NCI-H748 treated with DMSO at 0.1 percent for 48 hours (cell line): ENCODE measurements at places on chromosomes 2 and 18.

GRCh38 chr2:8009010-8009597 lies 672.8 kb upstream of the ID2 start:
- DNase-seq: no peak

DNA sequence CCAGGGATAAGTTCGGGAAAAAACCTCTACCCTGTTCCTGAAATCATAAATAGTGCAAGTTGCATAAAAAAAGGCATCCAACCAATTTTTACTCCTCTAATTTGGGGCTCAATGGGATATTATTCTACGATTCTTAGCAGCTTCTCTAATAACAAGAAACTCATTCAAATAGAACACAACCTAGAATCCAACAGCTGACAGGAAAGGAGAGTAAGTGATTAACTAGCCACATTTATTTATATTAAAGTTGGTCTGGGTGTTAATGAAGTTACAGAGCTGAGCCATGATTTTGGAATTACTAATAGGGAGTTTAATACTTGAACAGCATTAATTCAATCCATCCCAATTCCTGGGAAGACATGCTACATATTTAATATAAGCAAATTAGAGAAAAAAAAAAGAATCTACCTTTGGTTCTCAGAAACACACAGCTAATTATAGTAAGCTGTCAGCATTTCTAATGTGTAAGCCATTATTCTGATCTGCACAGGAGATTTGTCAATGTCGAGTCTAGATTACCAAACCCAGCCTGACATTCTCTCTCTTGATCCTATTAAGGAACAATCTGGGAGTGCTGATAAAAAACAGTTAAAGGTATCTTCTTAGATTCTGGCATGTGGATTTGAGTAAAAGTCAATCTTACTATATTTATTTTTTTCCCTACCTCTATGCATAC lies 267.7 kb downstream of the NBAS start:
- DNase-seq: no peak

DNA sequence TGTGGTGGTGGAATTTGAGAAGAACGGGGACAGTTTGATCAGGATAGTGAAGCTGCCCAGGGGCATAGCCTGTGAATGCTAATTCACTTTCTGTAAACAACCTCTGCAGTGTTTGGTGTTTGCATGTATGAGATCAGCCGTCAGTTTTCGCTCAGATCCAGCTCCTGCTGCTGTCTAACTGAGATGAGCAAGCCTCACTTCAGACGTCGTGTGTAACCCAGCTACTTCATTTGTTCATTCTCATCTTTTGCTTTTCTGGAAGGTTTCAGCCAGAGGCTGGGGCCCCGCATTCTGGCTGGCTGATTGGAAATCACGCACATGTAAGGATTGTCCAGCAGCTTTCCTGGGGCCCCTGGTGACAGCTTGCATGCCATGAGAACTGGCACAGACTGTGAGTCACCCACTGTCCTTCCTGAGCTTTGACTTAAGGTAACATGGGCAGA lies 48.9 kb downstream of the LDLRAD4 start:
- no peak for DNase-seq

DNA sequence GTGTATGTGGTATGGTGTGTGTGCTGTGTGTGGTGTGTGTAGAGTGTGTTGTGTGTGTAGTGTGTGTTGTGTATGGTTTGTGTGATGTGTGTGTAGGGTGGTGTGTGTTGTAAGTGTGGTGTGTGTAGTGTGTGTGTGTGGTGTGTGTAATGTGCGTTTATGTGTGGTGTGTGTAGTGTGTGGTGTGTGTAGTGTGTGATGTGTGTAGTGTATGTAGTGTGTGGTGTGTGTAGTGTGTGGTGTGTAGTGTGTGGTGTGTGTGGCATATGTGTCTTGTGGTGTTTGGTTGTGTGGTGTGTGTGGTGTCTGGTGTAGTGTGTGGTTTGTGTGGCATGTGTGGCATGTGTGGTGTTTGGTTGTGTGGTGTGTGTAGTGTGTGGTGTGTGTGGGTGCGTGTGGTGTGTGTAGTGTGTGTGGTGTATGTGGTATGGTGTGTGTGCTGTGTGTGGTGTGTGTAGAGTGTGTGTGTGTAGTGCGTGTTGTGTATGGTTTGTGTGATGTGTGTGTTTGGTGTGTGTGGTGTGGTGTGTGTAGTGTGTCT lies 4.0 kb upstream of the RTP5 start:
- no peak for DNase-seq

- DNase-seq: no peak
Observed at GRCh38 chr2:131016826-131017741, 76.2 kb downstream of the FAM168B start.

GRCh38 chr2:218861645-218862318 lies 2.2 kb downstream of the WNT6 start:
- no peak for DNase-seq
